Stimulated activated CD8-positive, alpha-beta memory T cell treated with anti-CD3 and anti-CD28 coated beads, Interleukin-15, amount 100 ng/mL, for 4 hours (primary cell): ENCODE measurements at places on chromosomes 6 and 20.

- no peak for DNase-seq
Measured at GRCh38 chr6:95185874-95186273, 391.5 kb upstream of the MANEA start.

- DNase-seq = peak; percentile 9
Measured at GRCh38 chr20:46562373-46563169, 12.1 kb upstream of the OCSTAMP start.

DNA sequence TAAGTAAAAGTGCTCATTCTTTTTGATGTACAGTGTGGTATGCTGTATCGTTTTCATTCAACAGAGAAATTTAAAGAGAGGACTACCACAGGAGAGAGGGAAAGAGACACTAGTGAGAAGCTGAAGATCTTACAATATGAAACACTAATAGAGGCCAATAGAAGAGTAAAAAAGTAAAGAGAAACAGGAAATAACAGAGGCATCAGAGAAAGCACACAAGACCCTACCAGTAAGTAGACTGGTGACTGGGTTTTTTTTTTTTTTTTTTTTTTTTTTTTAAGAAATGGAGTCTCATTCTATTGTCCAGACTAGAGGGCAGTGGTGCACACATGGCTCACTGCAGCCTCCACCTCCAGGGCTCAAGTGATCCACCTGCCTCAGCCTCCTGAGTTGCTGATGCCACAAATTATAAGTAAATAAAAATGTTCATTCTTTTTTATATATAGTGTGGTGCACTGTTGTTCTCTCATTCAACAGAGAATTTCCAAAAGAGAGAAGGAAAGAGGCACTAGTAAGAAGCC lies 18.8 kb downstream of the ELOVL4 start:
- DNase-seq = no peak

- no peak for DNase-seq
Measured at GRCh38 chr6:44735630-44735963, 348.1 kb downstream of the CDC5L start.

- DNase-seq = no peak
Measured at GRCh38 chr6:141790921-141791320, 341.8 kb upstream of the GJE1 start.

DNA sequence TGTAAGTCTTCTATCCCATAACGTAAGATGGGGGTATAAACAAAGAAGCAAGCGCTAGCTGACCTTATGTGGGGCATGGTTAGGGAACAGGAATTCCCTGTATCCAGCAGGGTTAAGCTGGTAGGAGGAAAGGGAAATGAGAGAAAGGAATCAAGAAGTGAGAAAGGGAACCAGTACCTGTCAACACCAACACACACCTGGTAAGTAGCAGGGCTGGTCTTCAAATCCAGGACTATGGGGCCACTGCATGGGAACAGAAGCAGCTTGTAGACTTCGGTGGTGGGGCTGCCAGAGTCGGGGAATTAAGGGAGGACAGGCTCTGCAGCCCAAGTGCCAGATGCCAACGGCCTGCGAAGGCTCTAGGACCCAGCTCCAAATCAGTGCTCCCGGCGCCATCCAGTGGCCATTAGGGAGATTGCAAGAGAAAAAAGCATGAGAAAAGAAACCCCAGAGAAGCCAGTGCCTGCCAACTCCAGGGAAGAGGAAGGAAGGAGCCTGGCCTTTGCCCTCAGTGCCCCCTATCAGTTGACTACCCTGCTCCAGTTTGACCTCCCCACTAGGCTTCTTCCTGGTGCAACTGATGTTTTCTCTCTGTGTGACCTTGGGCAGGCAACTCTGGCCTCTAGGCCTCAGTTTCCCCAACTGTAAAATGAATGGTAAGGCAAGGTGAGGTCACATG lies 15.8 kb upstream of the RBPJL start:
- DNase-seq = peak; percentile 40

DNA sequence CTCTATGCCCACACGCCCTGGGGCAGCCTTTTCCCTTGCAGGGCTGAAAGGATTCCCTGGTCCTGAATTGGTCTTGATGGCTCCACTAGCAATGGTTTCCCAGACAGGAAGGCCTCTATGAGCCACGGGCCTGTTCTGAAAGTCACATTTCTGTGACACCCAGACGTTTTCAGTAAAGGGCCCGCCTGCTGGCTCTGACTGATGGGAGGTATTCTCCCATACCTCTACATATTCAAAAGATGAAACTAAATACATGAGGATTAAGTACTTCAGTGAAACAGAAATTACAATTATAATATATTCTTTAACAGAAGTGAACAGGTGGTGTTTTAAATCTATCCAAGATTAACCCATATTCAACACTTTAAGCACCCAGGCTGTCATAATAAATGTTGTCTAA lies 629.8 kb downstream of the CDH26 start:
- DNase-seq = no peak

GRCh38 chr6:63389191-63389844 lies 69.5 kb upstream of the LGSN start:
- DNase-seq = no peak

GRCh38 chr20:52309181-52309580 lies 117.6 kb upstream of the ZFP64 start:
- no peak for DNase-seq

DNA sequence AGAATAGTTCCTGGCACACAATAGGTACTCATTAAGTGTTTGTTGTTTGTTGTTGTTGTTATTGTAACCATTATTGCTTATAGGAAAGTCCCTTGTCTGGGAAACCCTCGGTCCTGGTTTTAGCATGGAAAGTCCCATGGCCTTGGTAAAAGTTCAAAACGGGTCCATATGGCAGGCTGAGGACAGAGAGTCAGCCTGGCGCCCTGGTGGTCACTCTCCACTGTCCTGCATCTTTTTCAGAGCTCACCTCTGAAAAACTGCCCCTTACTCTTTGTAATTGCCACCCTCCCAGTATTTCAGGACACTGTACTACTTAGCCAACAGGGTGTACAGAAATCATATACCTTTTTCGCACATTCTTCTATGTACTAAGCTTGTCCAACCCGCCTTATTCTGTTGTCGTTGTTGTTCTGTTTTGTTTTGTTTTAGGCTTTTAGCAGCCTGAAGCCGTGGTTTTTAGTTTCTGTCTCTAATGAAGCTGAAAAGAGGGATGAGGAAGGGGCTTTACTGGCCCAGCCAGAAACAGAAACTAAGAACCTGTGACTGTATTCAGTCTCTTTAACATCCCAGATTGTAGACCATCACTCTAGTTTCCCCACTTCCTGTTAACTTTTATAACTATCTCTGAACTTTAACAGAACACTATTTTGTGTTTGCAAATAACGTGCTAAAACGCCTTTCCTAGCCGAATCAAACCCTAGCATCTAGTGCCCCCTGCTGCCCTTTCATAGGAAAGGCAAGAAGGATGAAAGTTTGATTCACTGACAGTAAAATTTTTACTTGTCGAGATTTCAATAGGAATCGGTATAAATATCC lies 7.6 kb upstream of the TMEM14A start:
- no peak for DNase-seq

- no peak for DNase-seq
Measured at GRCh38 chr6:10460096-10460495, 45.2 kb upstream of the TFAP2A start.

DNA sequence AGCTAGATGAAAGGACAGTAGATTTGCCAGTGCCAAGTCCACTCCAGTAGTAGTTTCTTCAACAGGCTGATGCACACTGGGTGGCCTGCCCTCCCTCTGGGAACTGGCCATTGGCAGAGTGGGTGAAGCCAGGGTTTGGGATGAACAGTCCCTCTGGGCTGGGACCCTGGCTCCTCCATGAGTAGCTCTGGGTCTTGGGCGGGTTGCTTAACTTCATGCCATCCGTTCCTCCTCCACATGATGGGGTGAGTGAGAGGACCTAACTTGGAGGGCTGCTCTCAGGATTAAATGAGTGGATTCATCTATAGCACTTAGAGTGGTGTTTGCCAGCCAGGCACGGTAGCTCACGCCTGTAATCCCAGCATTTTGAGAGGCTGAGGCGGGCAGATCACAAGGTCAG lies 47.2 kb downstream of the PLAGL2 start:
- no peak for DNase-seq

- DNase-seq = no peak
Measured at GRCh38 chr20:3935956-3936340, 46.8 kb downstream of the PANK2 start.

DNA sequence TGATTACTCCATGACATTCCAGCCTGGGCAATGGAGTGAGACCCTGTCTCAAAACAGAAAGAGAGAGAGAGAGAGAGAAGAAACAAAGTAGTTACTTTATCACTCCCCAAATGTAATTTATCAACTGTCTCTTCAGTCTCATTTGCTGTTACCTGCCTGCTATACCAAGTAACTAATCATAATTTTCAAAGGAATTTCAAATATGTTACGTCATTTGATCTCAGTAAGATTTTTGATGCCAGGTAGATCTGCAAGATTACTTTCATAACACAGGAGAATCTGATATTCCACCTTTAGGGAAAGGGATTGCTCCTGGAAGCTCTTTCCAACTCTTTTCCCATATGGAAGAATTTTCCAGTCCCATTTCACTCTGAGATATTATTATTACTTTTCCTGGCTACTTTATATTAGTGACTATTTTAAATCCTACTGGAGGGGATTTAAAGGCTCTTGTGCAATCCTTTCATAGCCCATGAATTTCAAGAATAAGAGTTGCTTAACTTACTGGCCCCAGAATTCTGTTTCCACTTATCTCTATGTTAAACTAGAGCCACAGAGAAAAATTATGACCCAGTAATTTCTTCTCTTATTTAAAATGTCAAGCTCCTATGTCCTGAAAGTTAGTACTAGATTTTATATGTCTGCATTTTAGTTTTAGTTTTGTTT lies 390.2 kb upstream of the FLRT3 start:
- DNase-seq = no peak

GRCh38 chr6:151166180-151166579 lies 73.6 kb upstream of the AKAP12 start:
- no peak for DNase-seq

- no peak for DNase-seq
Measured at GRCh38 chr6:160248538-160248937, 10.1 kb downstream of the SLC22A2 start.

DNA sequence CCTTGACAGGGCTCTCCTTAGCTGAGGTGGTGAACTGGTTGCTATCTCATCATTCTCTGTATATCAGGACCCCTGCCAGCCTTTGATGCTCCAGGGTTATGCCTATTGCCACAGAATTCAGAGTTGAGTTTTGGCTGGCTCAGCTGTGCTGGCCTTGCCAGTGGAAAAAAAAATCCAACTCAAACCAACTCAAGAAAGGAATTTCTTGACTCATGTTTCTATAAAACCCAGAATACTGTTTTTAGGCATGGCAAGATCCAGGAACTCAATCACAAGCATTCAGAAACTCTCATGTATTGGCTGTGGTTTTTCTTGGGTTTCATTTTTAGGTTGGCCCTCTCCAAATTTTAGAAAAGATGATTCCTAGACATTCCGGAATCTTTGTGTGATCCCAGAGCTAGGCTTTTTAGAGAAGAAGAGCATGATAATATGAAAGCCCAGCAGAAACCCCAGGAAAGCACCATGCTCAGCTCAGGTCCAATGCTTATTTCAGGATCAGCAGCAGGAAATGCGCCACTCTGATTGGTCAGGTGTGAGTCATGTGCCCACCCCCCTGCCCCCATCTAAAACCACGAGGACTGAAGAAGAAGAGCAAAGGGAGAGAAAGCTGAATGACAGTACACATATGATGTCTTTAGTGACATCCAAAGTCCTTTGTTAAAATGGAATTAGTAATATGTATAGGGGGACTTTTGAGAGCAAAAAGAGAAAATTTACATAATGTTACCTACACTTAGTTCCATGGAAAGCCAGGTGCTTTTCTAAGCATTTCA lies 122.9 kb downstream of the RNF144B start:
- DNase-seq = no peak

GRCh38 chr6:140566781-140567277 lies 1192.4 kb upstream of the CITED2 start:
- no peak for DNase-seq

- DNase-seq = no peak
Measured at GRCh38 chr20:64142590-64142989, 21.7 kb upstream of the MYT1 start.

GRCh38 chr6:149820506-149820905 lies 43.7 kb downstream of the LRP11 start:
- no peak for DNase-seq

DNA sequence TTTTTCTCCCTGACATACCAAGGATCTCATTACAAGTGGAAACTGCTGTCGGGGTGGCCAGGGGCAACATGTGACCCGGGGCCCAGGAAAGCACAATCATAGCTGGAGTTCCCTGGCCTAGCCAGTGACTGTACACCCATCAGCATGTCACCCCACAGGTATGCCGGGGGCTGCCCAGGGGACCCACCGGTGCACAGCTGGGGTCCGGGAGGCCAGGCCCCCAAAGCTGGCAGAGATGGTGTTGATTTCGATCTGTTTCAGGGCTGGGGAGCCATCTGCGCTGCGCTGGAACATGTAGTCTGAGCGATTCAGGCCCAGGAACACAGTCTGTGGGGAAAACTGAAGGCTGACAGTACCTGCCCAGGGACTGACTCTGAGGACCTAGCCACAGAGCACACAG lies 13.3 kb downstream of the GSS start:
- no peak for DNase-seq

- DNase-seq = no peak
Measured at GRCh38 chr6:150394899-150395295, 26.1 kb downstream of the IYD start.

- no peak for DNase-seq
Measured at GRCh38 chr20:62104791-62105345, 17.4 kb upstream of the LSM14B start.

- no peak for DNase-seq
Measured at GRCh38 chr20:45229264-45230056, 8.3 kb downstream of the SEMG2 start.

- no peak for DNase-seq
Measured at GRCh38 chr6:25601800-25602673, 50.0 kb upstream of the SCGN start.

DNA sequence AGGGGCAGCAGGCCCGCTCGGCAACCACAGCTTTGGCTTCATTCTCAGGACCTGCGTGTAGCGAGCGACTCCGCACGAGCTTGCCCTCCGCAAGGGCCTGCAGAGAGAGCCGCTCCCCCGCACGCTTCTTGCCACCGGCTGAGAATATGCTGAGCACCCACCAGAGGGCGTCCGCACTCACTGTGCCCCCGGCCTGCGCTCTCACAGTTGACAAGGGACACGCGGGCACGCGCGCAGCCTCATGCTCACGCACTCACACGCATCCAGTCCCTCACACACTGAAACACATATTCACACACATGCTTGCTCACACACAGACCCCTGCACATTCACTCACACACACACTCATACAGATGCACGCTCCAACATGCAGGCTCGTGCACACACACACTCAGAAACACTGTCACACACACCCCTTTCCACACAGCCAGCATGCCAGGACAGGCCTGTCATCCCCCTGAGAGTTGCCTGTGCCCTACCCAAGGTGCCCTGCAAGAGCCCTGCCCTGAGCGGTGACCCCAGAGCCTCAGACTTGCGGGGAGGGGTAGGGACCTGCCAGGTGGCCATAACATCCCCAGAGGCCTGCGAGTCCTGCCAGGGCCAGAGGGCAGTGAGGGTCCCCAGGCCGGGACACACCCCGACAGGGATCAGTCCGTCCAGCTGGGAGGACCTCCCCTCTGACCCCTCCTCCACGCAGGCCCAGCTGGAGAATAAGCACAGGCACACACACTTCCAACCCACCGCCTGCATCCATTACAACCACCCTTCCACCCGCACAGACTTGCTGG lies 174.1 kb downstream of the BMP7 start:
- DNase-seq = peak; percentile 2

- no peak for DNase-seq
Measured at GRCh38 chr6:158328952-158329351, 16.7 kb downstream of the TULP4 start.
